ENCODE measurements at places on chromosomes 5 and 9.

GRCh38 chr5:171986772-171987171, 19.7 kb downstream of the FBXW11 start:
- DNase-seq = no peak

GRCh38 chr5:76379855-76380254, 23.2 kb upstream of the IQGAP2 start:
- no peak for DNase-seq

GRCh38 chr5:154221371-154221896, 30.9 kb downstream of the GALNT10 start:
- DNase-seq = peak; percentile 96

- no peak for DNase-seq
Observed at GRCh38 chr5:42516282-42517042, 93.2 kb downstream of the GHR start.

GRCh38 chr5:177389241-177390169, 5.3 kb downstream of the SLC34A1 start:
- peak; percentile 88 for DNase-seq

DNA sequence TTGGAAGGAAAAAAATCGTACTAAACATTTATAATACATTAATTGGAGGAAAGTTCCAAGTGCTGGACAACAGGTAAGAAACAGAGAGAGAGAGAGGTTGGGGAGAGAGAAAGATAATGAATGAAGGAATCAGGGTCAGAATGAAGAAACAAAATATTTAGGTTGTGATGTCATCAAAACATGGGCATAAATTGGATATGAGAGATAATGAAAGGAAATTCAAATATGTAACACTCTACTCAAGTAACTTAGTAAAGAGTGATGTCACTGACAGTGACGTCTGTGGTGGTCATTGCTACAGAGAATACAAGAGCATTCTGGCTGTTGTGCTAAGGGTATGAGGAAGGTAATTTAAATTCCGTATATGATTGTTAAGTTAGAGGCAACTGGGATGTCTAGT, 543.4 kb upstream of the COX7C start:
- no peak for DNase-seq

GRCh38 chr9:29701559-29701958, 2128.3 kb upstream of the C9orf72 start:
- no peak for DNase-seq

GRCh38 chr5:177966009-177966838, 29.8 kb downstream of the PROP1 start:
- DNase-seq = no peak

GRCh38 chr9:126337729-126338372, 11.2 kb downstream of the MVB12B start:
- DNase-seq = no peak
